ENCODE measurements at places on chromosomes 4 and X. TPM values are rescaled to one million over a fixed set of nuclear protein-coding genes. Genes with fewer than 3 reads are reported as not detected.

DNA sequence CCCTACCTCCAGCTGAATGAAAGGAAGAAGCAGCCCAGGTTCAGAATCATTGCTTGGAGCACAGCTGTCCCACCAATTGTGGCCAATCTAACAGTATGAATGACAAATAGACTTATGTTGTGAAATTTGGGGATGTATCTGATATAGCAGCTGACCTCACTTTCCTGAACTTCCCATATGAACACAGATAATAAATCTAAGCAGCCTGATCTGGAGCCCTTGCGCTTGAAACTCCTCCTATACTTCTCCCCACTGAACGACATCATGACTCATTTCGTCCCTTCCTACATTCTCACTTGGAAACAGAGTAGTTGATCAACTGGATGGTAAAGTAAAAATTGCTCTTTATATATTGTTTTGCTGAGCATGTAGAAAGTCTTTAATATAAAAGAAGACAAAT is 24.2 kb upstream of the AMELX start:
- DNase-seq: no peak

DNA sequence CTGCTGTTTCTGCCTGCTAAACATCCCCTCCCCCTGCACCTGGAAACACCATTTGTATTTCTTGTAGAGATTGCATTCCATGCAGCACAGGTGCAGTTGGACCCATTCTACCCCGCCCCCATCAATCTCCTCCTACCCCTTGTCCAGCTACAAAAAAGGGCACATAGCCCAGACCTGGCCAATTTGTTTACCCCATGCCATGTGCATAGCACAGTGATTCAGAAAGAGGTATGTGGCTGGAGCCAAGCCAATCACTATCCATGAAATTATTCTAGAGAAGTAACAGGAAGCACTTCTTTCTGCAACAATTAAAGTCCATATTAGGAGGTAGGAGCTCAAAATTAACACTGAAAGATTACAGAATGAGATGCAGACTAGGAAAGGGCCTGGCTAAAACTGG is 20.2 kb upstream of the TMEM184C start:
- no peak for DNase-seq

DNA sequence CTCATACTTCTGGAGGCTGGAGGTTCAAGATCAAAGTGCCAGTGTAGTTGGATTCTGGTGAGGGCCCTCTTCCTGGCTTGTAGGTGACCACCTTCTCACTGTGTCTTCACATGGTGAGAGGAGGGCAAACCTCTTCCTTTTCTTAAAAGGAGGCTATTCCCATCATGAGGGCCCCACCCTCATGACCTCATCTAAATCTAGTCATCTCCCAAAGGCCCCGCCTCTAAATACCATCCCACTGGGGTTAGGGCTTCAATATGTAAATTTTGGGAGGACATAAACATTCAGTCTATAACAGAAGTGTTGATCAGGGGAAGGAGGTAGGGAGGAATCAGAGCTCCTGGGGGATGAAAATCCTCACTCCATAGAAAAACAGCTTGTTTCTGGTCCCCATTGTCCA is 60.8 kb upstream of the DIPK2B start:
- no peak for DNase-seq

DNA sequence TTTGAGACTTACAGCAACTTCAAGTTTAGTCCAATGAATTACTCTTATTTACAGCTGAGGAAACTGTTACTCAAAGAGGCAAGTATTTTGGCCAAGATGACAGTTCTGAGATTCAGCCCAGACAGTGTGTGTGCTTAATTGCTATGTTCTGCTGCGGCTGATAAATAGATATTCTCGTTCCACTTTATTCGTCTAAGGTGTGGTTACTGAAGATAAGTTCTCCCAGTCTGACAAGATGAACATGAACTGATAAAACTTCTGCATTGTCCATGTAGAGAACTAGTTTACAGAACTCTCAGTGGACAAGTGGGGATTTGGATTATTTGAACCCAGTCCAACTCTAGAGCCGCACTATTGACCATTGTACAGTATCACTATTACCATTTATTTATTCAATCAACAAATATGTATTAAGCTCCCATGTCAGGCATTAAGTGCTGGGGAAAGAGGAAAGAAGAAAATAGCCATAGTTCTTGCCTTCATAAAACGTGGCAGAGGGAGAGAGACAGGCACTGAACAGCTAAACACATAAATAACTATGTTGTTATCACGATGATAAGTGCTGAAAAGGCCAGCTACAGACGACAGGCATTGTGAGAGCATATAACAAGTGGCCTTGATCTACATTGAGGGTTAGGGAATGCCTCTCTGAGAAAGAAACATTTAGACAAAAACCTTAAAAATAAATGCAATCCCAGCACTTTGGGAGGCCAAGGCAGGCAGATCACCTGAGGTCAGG is 4.0 kb upstream of the DHX15 start:
- no peak for DNase-seq

GRCh38 chrX:129781680-129782495 is 2.1 kb downstream of the SASH3 start:
- no peak for DNase-seq

- no peak for DNase-seq
These were observed 72.5 kb upstream of the KCNIP4 start for GRCh38 chr4:22021106-22021505.

Gene CTSO
- total RNA-seq: 10.9 TPM

DNA sequence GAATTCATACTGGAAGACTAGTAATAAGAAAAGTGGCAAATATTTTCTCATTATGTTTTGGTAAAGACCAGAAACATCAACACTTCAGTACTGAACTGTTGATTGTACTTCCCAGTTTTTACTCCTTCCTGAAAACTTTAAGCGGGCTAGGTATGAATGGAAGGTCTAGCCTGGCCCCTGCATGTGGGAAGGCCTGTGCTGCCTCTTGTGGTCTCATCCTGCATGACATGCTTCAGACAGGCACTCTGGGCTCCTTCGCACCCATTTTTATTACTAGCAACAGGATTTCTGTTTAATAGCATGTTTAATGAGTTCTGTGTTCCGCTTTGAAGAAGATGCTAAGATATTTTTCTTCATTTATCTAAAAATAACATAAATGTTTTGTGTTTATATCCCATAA is 279.1 kb downstream of the ANK2 start:
- peak; percentile 28 for DNase-seq

Gene SATL1
- 2.4 TPM for total RNA-seq

DNA sequence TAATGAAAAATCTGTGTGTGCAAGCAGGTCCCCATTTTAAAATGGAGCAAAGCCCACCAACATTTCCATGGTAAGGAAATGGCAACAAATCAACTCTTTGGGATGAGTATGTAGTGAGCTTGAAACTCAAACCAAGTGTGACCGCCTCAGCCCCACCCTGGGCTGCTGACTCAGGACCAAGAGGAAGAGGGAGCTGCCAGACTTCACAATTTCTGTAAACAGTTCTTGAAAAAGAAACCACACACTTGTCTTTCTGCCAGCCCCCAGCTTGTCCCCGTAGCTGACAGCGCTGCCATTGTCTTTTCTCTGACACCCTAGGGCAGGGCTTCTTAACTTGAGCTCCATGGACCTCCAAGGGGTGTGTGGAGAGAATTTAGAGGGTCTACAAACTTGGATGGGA is 10.3 kb downstream of the RTL5 start:
- peak; percentile 54 for DNase-seq

Gene ART3
- total RNA-seq: 52.5 TPM

DNA sequence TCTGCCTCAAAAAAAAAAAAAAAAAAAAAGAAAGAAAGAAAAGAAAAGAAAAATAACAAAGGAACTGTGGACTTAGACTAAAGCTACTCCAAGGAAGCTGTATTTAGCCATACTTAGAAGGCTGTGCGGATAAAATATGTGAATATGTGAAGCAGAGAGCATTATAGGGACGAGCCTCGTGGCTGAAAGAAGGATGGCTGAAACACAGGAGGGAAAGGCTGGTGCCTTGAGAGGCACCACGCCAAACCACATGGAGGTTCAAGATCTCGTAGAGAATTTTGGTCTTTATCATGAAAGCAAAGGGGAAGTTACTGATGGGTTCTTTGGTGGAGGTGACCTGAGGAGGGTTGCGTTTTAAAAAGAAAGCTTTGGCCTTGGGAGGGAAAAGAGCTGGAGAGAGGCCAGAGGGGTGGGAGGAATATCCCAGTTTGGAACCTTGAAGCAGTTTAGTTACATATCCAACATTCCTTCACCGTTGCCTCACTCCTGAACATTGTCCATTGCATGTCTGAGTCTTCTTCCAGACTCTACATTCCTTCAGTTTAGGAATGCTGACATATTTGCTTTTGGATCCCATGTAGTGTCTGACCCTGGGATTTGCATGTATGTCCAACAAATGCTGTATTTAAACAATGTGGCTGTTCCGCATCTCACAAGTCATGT is 82.5 kb downstream of the CPE start:
- peak; percentile 75 for DNase-seq

GRCh38 chr4:64776820-64777219 is 367.6 kb upstream of the TECRL start:
- no peak for DNase-seq
